ENCODE measurements at places on chromosomes 2 and 18.

GRCh38 chr18:59127047-59127446, 12.6 kb upstream of the SEC11C start:
- no peak for DNase-seq

DNA sequence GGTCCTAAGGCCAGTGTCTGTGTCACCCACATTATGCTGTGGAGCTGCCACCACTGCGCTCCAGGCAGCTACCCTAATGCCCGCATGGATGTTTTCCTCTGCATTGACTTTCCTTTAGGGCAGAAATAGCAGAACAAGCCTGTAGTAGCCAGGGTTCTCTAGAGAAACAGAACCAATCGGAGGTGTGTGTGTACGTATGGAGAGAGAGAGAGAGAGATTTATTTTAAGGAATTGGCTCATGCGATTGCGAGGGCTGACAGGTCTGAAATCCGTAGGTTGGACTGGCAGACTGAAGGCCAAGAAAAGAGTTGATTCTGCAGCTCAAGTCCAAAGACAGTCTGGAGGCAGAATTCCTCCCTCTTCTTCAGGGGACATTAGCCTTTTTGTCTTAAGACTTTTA, 110.3 kb downstream of the LAMA3 start:
- DNase-seq, result no peak

- DNase-seq, result no peak
Measured at GRCh38 chr2:241901500-241902351, 32.2 kb downstream of the RTP5 start.

GRCh38 chr2:112641701-112642100, 4.0 kb upstream of the SLC20A1 start:
- DNase-seq, result no peak

GRCh38 chr2:191693166-191693565, 15.2 kb downstream of the NABP1 start:
- DNase-seq, result no peak

DNA sequence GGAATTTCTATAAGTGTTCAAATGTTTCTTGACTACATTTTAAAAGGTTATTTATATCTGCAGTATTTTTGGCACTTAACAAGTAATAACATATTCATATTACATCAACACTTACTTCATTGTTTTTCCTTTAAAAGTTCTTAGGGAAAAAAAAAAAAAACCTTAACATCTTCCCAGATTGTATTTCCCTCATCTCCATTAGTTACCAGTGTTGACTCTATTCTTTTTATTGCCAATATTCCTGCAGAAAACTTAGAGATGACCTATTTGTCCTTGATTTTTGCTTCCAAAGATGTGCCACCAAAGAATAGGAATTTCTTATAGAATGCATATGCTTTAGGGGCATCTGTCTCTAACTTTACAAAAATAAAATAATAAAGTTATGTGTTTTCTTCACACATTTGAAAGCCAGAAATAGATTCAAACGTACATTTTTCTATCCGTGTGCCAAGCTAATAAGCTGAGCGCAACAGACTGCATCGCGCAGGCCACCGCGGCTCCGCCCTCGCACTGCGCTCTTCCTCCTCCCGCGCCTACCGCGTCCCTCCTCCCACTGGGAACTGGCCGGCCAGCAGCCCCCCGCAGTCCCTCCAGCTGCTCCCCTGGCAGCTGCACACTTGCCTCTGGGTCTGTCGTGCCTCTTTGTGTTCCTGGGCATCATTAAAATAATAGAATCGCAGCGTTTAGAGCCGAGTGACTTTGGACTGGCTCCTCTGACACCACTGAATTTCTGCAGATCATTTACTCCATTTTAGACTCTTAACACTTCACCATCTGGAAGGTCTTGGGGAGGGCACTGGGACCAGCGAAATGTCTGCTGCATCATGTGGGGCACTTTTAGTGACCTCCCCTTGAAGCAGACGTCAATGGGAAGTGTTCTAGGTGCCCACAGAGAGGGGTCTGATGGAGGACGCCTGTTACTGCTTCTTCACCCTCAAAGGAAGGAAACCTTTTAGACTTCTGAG, 21.2 kb upstream of the NAB1 start:
- no peak for DNase-seq

DNA sequence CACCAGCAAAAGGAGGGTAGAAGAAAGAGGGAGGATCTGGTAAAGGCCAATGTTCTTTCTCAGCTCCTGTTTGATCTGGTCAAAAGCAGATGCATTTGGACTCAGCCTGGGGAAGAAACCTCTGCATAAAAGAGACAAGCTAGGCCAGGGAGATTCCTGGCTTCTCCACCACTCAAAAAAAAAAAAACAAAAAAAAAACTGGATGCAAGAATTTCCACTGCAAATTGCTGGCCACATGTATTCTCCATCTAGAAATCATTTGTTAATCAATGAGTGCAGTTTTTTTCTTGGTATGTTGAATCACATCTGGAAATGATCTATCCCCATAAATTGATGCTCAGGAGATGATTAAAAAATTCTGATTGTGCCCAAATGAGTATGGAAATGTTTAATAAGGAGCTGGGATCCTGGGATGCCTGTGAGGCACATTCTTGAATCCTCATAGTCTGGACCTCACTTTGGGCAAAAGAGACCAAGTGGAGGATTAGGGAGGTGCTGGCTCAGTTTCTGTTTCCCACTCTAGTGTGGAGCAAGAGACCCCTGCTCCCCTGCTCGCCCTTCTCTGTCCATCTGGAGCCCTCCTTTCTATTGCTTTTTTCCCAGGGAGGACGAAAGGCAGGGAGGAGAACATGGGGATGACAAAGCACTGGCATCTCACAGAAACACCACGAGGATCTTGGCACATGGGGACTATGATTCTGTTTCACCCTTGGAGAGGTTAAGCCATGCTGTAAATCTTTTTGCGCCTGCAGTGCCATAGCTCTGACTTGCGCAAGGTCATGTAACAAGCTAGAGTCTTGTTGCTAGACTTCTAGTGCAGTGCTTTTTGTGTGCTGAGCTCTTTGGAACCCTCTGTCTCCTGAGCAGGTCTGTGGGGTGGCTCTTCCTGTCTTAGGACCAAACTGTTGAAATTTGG, 57.6 kb downstream of the APOB start:
- DNase-seq, result no peak

GRCh38 chr2:10004836-10005235, 38.5 kb upstream of the KLF11 start:
- no peak for DNase-seq

DNA sequence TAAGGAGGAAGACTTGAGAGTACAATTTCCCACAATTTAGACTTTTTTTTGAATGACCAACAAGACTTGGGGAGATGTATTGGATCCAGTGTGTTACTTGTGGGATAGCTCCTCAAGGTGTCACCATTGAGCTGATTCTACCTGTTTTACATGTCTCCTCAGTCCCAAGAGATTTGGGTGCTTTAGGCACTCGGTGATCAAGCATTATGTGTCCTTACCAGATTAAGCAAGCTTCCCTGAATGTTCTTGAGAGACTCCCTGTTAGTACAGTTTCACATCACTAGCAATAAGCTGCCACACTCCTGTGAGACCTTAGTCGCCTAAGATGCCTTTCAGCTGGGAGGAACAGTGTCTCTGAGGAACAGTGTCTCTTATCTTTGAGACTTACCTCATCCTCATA, 384.3 kb upstream of the SYT4 start:
- DNase-seq, result peak; percentile 51

All from retinal pigment epithelial cell (primary cell).